OCI-M1 (cell line): ENCODE measurements at places on chromosomes 5 and 9.

DNA sequence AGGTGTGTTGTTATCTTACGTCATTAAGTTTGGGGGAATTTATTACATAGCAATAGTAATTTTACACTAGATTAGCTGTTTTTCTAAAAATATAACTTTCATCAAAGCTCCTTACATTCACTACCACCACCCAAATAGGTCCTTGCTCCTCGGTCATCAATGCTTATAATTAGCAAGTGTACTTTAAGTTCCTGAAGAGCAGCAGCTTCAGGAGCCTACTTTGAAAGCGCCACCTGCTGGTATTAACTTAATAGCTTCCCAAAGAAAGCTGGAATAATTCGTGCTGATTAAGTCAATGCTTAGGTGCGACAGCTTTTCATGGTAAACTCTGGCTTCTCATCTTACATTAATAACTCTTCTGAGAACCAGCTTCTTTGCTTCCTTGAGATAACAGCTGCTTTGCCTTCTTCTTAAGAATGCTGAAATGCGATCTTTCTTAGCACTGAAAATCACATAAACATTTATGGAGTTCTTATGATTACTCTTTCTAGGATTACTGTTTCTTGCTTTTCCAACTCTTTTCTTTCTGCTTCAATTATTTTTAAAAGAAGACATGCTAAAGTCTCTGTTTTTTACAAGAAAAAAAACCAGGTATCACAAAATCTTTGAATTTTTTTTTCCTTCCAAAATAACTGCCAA, 10.0 kb upstream of the C5 start:
- peak; percentile 73 for DNase-seq

DNA sequence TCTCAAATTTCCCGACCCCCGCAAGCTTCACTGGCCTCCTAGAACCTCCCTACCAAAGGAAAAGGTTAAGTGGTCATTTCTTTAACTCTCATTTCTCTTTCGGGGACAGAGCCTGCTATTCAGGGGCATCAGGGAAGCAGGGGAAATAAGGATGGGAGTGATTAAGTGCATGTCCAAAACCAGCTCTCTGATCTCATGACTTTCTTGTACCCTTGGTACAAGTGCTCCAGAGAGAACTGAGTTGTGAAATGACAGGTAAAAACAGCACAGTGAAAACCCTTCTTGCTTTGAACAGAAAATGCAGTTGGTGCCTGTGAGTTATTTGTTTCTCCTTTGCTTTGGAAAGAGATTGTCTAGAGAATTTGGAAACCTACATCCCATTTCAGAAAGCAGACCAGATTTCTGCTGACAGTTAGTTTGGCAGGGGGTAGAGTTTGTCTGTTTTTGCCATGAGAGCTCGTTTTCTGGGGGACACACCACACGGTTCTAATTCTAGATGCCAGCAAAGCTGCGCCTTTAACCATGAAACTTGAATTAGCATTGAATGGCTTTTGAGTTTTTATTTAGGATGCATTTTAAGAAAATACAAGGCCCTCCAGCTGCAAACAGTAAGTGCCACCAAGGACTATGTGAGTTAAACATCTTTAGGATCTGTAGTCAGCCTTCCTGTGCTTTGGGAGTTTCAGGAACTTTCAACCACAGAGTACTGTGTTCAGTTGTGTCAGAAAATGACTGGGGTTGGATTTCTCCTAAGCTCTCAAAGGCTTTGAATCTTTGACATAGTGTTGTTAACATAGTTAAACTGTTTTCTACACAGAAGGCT, 161.7 kb upstream of the LHFPL2 start:
- no peak for DNase-seq

DNA sequence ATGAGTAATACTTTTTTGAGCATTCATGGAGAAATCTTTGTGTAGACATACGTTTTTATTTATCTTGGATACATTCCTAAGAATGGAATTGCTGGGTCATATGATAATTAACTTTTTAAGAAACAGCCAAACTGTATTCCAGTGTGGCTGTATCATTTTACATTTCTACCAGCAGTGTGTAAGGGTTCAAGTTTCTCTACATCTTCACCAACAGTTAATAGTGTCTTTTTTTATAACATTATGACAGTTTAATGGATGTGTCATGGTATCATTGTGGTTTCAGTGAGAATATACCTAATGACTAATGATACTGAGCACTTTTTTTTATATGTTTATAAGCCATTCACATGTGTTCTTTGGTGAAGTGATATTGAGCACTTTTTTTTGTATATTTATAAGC, 52.4 kb downstream of the NIPBL start:
- DNase-seq, result peak; percentile 17

DNA sequence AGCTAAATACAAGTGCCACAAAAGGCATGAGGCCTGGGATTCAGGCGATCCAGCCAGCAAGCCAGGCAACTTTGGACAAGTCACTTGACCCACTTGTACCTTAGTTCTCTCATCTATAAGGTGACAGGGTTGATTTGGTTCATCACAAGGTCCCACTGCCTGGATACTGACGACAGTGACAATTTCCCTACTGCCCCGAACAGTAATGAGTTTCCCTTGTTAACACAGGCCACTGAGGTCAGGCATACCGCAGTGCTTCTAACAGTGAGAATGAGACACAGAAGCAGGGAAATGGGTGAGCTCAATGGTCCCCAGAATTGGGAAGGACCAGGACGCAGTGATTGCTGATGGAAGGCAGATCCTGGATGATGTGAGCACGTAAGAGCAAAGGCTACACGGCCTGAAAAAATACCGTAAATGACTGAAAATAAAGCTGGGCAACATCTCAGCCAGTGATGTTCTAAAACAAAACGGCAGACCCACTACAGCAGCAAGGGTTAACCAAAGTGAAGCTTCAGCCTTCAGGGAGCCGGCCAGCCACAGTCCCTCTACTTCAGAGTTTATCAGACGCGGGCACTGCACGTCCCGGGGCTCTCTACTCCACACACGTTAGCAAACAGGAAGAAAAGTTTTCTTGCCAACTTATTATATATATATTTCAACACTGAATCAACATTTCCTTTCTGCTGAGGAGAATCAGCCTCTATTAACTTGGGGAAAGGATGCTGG, 846 bp downstream of the MGAT1 start:
- no peak for DNase-seq

DNA sequence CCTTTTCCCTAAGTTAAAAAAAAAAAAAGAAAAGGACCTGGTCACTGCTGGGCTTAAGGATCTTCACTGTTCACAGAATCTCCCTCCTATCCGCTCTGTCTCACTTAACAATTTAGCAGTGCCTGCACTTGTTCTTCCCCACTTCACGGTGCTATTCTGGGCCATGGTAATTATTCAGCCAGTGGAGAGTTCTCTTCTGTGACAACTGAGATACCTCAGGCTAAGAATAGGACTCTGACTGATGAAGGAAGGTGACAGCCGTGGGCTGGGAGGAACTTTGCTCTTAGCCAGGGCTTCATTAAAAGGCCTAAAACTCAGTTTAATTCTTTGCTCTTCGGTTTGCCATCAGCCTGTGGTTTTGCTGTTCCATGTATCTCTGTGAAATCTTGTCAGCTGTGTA, 51.9 kb upstream of the ENTREP1 start:
- no peak for DNase-seq
